ENCODE measurements at places on chromosomes 5 and 9. TPM values are rescaled to one million over a fixed set of nuclear protein-coding genes. Genes with fewer than 3 reads are reported as not detected.
A peak's percentile ranks its signal among the peaks of the same experiment; 100 is the strongest.

PLAC8L1 gene
- total RNA-seq = 1.8 TPM

CCNJL gene
- not detected for total RNA-seq

DMRT2 gene
- not detected for total RNA-seq

NKD2 gene
- not detected for total RNA-seq

- DNase-seq = no peak
These were observed 2.0 kb upstream of the MXD3 start for GRCh38 chr5:177313561-177314259.

- DNase-seq = no peak
These were observed 285.9 kb downstream of the ARHGEF28 start for GRCh38 chr5:73911761-73912393.

- no peak for DNase-seq
These were observed 99.0 kb downstream of the MEGF10 start for GRCh38 chr5:127389601-127390000.

- DNase-seq = no peak
These were observed 76.0 kb upstream of the FSTL4 start for GRCh38 chr5:133688391-133688790.

- peak; percentile 29 for DNase-seq
These were observed 2.5 kb downstream of the GPBP1 start for GRCh38 chr5:57176350-57176857.

All from naive thymus-derived CD8-positive, alpha-beta T cell (primary cell).